ENCODE measurements at places on chromosomes 5 and 9.

GRCh38 chr5:158812408-158812807 is 287.3 kb downstream of the EBF1 start:
- no peak for DNase-seq

DNA sequence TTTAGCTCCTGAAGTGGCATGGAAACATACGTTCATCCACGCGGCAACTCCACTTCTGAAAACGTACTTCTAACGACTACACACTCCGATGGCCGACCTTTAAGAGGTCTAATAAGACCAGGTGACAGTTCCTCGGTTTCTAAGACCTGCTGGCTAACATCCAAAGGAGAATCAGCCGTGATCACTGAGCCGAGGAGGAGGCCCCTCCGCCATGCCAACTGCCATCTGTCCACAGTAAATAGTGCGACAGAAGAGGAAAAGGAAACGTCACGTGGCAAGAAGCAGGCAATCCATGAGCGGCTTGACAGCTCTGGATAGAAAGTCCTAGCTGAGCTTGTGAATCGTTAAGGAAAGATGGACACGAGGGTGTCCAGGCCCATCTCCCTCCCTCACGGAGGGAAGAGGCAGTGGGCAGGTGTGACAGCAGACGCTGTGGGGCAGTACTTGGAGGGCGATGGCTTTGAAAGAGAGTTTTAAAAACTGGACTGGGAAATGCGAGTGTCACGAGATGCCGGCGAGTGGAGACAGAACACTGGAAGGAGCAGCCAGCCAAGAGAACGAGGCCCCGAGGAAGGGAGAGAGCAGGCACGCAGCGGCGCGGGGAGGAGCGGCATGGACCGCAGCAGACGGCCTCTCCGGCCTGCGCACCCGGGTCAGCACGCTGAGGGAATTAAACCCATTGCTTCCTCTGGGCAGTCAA is 66.7 kb upstream of the TBC1D9B start:
- DNase-seq, result no peak

GRCh38 chr5:2989517-2989916 is 238.0 kb upstream of the IRX2 start:
- no peak for DNase-seq

GRCh38 chr5:107383414-107383813 is 287.3 kb downstream of the EFNA5 start:
- no peak for DNase-seq

DNA sequence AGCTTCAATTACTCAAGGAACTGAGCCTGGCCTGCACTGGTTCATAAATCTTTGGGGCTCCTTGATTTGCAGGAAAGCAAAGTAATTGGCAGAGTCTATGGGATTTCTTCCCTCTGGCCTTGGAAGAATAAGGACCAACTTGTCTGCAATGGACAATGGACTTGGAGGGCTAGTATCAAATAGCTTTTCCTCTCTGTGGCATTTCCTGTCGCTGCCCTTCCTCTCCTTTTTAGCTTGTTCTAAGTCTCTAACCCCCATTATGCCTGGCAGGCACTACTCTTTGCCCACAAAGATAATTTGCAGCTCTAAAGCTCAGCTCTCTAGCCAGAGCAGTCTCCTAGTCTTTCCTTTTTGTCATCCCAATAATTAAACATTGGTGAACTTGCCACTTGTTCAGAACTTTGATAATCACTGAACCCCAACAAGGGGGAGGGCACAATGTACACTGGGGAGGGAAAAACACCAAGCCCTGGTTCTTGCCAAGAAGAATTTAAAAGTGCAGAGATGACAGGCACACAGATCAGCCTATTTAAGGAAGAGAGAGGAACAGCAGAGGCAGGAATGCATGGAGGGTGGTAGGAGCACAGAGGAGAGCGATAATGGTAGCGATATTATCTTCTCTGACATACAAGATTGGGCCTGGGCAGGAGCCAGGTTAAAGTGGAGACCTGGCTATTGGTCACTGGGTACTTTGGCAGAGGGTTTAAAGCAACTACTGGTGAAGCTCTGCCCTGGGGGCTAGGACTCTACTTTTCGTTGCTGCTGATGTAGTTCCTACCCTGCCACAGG is 38.5 kb downstream of the FAM219A start:
- no peak for DNase-seq

DNA sequence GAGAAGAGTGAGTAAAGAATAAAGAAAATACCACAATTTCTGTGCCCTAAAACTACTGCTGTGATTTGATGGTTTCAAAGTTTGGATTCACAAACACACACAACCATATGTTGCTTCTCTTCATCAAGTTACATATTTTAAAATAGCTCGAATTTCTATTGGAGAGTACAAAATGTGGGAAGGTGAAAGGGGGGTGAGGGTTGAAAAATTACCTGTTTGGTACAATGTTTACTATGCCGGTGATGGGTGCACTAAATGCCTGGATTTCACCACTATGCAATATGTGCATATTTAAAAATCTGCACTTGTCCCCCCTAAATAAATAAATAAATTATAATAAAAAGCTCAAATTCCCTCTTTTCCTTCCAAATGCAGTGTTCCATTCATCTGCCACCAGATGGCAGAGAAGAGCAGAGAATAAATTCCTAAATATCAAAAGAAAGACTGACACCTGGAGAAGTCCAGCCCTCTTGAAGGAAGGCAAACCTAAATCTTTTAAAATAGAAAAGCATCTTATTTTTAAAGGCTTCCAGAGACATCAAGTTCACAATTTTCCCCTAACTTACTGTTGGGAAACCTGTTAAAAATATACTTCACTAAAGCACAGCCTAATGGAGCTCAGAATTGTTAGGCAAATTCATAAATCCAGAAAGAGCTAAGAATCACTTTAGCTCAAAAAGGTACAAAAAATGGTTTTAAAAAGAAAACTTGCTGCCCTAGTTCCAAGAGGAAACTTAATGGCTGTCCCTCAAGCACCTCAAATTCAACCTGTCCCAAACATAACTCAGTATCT is 24.8 kb upstream of the HNRNPA0 start:
- DNase-seq, result peak; percentile 29

GRCh38 chr5:558326-558725 is 34.1 kb upstream of the SLC9A3 start:
- DNase-seq, result no peak

DNA sequence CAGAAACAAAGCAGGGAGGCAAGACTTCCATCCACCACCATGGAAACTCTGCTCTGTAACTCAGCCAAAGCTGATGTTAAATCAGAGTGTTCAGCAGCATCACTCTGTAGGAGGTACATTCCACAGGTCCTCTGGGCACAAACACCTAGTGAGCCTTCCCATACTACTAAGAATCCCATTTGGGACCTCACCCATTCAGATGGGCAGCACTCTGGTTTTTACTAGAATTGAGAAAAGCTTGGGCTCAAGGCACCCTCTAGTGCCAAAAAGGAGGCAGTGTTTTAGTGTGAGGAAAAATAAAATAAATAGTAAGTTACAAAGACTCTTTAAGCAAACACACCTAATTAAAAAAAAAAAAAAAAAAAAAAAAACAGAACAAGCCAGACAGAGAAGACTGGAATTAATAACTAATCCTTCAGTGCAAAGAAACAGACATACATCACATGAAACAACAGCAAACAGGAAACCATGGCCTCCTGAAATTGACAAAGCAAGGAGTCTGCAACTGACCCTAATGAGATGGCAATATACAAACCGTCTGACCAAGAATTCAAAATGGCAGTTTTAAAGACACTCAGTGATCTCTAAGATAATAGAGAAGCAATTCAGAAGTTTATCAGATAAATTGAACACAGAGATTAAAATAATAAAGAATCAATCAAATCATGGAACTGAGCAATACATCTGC is 159.5 kb downstream of the GNA14 start:
- no peak for DNase-seq

GRCh38 chr9:86097510-86098224 is 1.7 kb downstream of the GOLM1 start:
- no peak for DNase-seq

DNA sequence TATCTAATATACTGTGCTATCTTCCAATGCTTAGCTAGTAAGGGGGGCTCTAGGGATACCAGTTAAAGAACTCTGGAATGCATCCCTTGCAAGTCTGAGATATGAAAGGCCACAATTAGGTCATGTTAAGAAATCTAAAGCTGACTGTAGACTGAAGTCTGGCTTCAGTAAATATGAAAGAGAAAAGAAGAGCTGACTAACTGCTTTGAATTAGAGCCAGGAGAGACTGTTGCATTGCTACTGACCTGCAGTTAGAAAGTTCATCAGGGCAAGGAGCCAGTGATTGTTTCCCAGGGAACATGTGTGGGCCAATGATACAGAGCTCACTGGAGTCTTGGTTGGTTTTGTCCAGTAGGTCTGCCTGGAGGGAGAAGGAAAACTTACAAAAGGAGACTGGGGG is 472.1 kb upstream of the TNC start:
- no peak for DNase-seq

DNA sequence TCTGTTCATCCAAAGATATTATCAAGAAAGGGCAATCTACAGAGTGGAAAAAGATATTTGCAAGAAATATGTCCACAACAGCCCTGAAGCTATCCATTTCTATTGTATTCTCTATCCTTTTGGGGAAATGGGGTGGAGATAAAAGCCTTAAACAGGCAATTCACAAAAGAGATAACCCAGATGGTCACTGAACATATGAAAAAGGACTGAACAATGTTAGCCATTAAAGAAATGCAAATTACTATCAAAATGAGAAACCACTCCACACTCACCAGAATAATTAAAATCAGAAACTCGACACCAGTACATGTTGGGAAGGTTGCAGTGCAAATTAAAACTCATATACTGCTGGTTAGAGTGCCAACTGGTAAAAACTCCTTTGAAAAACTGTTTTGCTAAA is 955.2 kb upstream of the DMAC1 start:
- DNase-seq, result no peak

DNA sequence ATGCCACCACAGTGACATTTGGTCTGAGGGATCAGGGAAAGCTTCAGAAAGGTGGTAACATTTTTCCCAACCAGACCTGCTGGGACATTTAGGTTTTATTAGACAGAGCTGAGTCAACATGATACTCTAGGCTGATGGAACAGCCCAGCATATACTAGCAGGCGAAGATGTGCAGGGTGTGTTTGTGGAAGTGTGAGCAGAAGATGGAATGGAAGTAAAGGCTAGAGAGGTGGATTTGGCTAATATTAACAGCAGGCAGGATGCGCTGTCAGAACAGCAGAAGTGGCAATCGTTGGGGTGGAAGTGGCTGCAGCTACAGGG is 340.6 kb downstream of the ASTN2 start:
- no peak for DNase-seq

DNA sequence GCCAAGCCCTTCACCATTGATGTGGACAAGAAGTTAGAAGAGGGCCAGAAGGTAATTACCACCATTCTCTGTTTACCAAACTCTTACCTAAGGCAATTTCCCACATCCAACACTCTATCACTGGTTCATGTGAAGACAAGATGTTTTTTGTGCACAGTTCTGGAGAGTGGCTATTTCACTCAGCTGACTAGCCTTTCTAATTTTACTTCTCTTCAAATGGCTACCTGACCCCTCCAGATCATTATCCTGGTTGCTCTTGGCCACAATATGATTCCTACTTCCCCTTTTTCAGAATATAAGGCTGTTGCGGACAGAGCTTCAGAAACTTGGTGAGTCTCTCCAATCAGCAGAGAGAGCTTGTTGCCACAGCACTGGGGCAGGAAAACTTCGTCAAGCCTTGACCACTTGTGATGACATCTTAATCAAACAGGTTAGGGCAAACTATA is 7.1 kb downstream of the KIF20A start:
- no peak for DNase-seq

- no peak for DNase-seq
Observed at GRCh38 chr9:135835131-135835530, 72.2 kb downstream of the CAMSAP1 start.

DNA sequence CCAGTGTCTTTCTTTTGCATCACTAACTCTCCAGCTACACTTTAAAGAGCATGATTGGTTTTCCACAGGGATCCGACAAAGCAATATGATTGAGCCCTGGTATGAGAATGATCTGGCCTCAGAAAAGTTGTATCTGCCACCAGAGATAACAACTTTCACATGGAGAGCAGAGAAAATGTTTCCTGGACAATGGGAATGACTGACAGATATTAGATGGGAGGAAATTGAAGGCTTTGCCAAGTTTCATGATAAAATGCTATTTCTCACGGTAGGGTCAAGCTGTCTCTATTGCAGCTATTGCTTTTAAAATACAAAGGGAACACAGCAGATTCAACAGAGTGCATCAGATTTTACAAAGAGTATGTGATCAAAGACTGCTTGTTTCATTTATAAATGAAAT is 56.4 kb upstream of the GLIS3 start:
- no peak for DNase-seq
